ENCODE measurements at places on chromosomes 2 and 18. TPM values are rescaled to one million over a fixed set of nuclear protein-coding genes. Genes with fewer than 3 reads are reported as not detected.

MROH2A gene
- total RNA-seq = not detected

DNA sequence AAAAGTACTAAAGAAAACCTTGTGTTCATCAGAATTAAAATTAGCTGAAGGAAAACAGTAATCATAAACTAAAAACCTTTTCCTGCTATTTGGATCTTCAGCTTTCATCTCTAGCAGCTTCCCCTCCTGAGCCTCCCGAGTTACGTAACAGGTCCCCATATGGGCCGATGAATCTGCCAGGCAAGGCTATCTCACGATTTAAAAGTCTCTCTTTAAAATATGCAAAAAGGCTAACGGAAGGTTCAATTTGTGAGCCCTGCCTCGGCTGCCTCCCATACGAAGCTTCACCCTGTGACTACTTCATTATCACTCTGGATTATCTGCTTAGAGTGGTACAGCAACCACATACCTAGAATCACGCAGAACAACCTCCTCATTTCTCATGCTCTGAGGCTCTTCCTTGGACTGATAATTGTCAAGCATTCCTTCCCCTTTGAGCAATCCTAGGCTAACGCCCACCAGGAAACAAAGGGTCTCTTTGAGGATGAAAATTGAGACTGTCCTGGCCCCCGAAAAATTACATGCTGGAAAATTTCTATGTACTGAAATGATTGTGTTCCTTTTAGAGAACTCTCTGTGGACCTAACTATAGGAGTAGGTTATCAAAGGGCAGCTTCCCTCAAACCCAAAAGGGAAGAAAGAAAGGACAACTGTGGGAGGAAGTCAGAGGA is 147.4 kb downstream of the ZEB2 start:
- peak overlapping the region; percentile 36 for H3K27ac ChIP-seq
- peaks cover 28% of the 10 kb centered on the region for H3K4me1 ChIP-seq
- H3K4me3 ChIP-seq = peak overlapping the region; percentile 28
- no peaks in the 10 kb centered on the region for H3K36me3 ChIP-seq
- peak; percentile 24 for DNase-seq

- DNase-seq = peak; percentile 38
- no peaks in the 10 kb centered on the region for H3K36me3 ChIP-seq
- no peak overlapping the region for H3K4me3 ChIP-seq
- H3K4me1 ChIP-seq = peaks cover 16% of the 10 kb centered on the region
- H3K27ac ChIP-seq = no peak overlapping the region
Observed at GRCh38 chr2:11677136-11678055, 7.4 kb upstream of the NTSR2 start.

- H3K27ac ChIP-seq = peak overlapping the region; percentile 30
- no peaks in the 10 kb centered on the region for H3K36me3 ChIP-seq
Observed at GRCh38 chr18:2657788-2658458, 2.4 kb downstream of the SMCHD1 start.

DNA sequence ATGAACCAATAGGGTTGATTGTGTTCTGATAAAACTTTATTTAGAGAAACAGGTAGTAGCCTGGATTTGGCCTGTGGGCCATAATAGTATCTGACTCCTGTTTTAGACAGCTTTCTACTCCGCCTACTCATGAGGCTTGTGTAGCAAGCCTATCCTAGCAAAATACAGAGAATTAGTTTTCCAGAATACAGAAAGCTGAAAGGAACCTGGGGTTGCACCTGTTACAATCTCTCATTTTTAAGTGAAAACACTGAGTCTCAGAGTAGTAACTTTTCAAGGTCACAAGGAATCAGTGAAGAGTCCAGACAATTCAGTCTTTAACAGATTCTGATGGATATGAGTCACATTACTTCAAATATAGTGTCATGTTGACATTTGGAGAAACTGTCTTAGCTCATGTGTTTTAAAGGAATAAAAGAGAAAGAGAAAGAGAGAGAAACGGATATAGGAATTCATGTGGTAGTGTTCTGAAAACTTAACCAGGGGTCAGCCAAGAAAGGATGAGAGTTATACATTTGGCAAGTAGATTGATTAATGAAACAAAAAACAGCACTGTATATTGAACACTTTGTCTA is 17.0 kb downstream of the ARHGAP28 start:
- no peaks in the 10 kb centered on the region for H3K36me3 ChIP-seq
- H3K27ac ChIP-seq = no peak overlapping the region
- H3K4me1 ChIP-seq = peaks cover 13% of the 10 kb centered on the region
- H3K27me3 ChIP-seq = no peaks in the 10 kb centered on the region
- H3K4me3 ChIP-seq = no peak overlapping the region
